ENCODE measurements at places on chromosomes 6 and 20.

- H3K27ac ChIP-seq = no peak overlapping the region
- no peak overlapping the region for H3K4me3 ChIP-seq
- no peaks in the 10 kb centered on the region for H3K36me3 ChIP-seq
- no peaks in the 10 kb centered on the region for H3K27me3 ChIP-seq
- peaks cover 10% of the 10 kb centered on the region for H3K4me1 ChIP-seq
These were observed 176.3 kb upstream of the CDYL start for GRCh38 chr6:4599924-4600323.

DNA sequence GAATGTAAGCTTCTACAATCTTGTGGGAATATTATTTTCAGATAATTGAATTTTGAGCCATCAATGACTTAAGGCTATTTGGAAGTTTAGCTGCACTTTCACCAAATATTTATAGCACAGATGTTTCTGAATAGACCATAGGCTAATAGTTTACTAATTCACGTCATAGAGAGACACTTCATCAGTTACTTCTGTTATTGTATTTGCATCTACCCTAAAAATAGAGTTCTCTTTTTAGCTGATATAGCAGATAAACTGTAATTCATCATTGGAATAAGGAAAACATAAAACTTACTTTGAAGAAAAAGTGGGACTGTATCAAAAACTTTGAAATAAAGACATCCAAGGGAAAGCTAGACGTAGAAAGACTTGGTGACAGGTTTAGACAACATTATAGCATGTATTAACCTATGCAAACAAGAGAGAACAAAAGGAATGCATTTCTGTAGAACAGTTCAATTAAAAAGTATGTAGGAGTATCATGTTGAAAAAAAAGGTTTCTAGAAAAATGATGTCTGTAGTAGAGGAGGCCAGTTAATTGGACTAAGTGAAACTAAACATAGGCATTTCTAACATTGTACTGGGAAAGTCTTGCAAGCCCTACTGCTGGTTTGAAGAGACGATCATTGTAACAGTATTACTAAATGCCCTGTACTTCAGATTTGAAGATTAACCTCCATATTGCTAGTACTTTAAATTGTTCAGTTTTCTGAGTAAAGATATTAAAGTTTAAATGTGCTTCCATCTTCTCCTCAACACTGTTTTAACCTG lies 123.3 kb downstream of the ZFAND3 start:
- peaks cover 7% of the 10 kb centered on the region for H3K4me1 ChIP-seq
- no peaks in the 10 kb centered on the region for H3K36me3 ChIP-seq
- no peak overlapping the region for H3K27ac ChIP-seq
- no peak for DNase-seq
- no peak overlapping the region for H3K4me3 ChIP-seq

GRCh38 chr6:128186729-128187128 lies 285.9 kb upstream of the THEMIS start:
- H3K4me1 ChIP-seq = no peaks in the 10 kb centered on the region
- no peak for DNase-seq
- H3K36me3 ChIP-seq = no peaks in the 10 kb centered on the region
- H3K27me3 ChIP-seq = no peaks in the 10 kb centered on the region
- no peak overlapping the region for H3K27ac ChIP-seq

DNA sequence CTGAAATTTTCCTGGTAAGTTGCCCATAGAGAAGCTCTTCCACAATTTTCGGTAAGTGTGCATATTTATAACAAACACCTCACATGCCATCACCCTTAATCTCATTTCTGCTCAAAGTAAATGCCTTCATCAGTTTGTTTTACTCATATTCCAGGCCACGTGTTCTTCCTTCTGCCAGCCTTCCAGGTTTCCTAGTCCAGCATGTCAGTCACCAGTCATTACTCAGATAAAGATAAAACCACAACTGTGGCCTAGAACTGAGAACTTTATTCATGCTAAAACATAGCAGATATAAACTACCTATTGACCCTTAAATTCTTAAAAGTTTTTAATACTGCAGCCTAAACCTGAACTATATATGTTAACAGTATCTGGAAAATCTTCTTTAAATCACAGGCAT lies 149.5 kb upstream of the SLC22A16 start:
- H3K27ac ChIP-seq = no peak overlapping the region
- peaks cover 28% of the 10 kb centered on the region for H3K36me3 ChIP-seq
- H3K4me1 ChIP-seq = no peaks in the 10 kb centered on the region
- H3K27me3 ChIP-seq = no peaks in the 10 kb centered on the region

GRCh38 chr6:97294451-97294850 lies 11.4 kb upstream of the MMS22L start:
- no peaks in the 10 kb centered on the region for H3K36me3 ChIP-seq
- H3K4me1 ChIP-seq = no peaks in the 10 kb centered on the region
- no peak overlapping the region for H3K27ac ChIP-seq
- no peaks in the 10 kb centered on the region for H3K27me3 ChIP-seq
- H3K4me3 ChIP-seq = no peak overlapping the region

DNA sequence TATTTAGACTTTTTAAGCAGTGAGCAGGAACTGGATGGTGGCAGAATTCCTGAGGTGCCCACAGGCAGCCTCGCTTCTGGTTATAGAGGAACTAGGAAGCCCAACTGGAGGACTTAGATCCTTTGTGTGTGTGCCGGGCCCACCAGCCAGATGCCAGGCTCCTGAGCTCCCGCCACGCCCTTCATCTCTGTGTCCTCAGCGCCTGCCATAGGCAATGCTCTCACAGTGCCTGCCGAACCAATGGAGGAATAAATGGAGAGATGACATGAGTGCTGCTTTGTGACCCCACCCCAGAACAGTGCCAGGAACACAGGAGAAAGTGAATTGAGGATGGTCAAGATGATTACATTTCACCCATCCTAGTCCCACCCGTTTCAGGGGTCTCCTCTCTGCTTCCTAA lies 146.0 kb downstream of the UNC5CL start:
- DNase-seq = no peak
- no peak overlapping the region for H3K27ac ChIP-seq
- no peaks in the 10 kb centered on the region for H3K27me3 ChIP-seq
- no peaks in the 10 kb centered on the region for H3K4me1 ChIP-seq
- no peaks in the 10 kb centered on the region for H3K36me3 ChIP-seq

- no peak for DNase-seq
- no peak overlapping the region for H3K4me3 ChIP-seq
- H3K27me3 ChIP-seq = no peaks in the 10 kb centered on the region
- no peaks in the 10 kb centered on the region for H3K4me1 ChIP-seq
- no peaks in the 10 kb centered on the region for H3K36me3 ChIP-seq
These were observed 6.3 kb downstream of the SGK2 start for GRCh38 chr20:43564993-43565757.

DNA sequence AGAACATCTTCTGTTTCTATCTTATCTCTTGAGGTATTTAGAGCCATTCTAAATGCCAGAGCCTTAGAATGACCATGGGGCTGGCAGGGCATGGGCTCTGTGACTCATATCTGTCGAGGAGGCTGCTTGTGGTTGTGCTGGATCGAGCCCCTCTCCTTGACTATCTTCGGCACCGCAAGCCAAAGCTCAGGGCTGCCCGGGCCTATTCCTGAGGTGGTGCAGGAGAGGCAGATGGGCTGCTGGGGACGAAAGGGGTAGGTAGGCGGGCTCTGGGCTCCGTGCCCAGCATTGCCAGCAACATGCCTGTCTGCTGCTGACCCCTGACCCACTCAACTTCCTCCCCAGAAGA lies 89.9 kb downstream of the NOL4L start:
- no peaks in the 10 kb centered on the region for H3K4me1 ChIP-seq
- H3K27me3 ChIP-seq = no peaks in the 10 kb centered on the region
- no peak for DNase-seq
- no peak overlapping the region for H3K27ac ChIP-seq

DNA sequence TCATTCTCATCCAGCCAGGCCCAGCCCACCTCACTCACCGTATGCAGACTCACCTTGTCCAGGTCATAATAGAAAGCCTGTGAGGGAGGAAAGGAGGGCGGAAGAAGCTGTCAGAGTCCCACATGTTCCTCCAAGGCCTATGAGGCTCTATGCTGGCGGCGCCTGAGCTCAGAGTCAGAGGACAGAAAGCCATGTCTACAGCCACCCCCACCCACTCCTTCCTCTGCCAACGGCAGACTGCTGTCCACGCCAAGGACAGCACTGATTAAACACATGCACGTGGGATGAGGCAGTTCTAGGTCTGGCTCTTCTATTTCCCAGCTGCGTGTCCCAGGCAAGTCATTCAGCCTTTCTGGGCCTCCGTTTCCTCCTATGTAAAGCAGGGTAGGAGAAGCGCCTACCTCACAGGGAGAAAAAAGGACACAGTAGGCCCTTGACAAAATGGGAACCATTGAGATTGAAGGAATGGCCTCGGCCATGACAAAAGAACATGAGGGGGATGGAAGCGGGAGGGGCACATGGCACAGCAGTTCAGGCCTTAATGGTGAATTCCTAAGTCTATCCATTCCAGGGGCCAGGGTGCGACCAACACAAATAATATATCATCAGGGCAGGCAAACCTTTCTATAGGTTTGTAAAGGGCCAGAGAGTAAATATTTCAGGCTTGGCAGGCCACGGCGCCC lies 80.1 kb downstream of the RIPOR3 start:
- no peak overlapping the region for H3K4me3 ChIP-seq
- H3K27me3 ChIP-seq = no peaks in the 10 kb centered on the region
- H3K4me1 ChIP-seq = no peaks in the 10 kb centered on the region
- H3K27ac ChIP-seq = no peak overlapping the region

- H3K4me1 ChIP-seq = no peaks in the 10 kb centered on the region
- DNase-seq = no peak
- peaks cover 23% of the 10 kb centered on the region for H3K27me3 ChIP-seq
- no peak overlapping the region for H3K4me3 ChIP-seq
- H3K27ac ChIP-seq = no peak overlapping the region
- H3K36me3 ChIP-seq = no peaks in the 10 kb centered on the region
These were observed 131.8 kb upstream of the PROKR2 start for GRCh38 chr20:5448449-5449118.

Measured in suprapubic skin (tissue), 4 donors.